ENCODE measurements at places on chromosomes 7 and 10.

- DNase-seq, result no peak
Measured at GRCh38 chr10:21650353-21650752, 116.3 kb downstream of the MLLT10 start.

- DNase-seq, result no peak
Measured at GRCh38 chr10:75013522-75013921, 97.9 kb upstream of the SAMD8 start.

- no peak for DNase-seq
Measured at GRCh38 chr10:86362586-86363183, 3.9 kb downstream of the GRID1 start.

GRCh38 chr10:33889371-33889770 lies 554.9 kb upstream of the NRP1 start:
- DNase-seq, result no peak

GRCh38 chr10:69359148-69359547 lies 57.6 kb downstream of the TACR2 start:
- no peak for DNase-seq

DNA sequence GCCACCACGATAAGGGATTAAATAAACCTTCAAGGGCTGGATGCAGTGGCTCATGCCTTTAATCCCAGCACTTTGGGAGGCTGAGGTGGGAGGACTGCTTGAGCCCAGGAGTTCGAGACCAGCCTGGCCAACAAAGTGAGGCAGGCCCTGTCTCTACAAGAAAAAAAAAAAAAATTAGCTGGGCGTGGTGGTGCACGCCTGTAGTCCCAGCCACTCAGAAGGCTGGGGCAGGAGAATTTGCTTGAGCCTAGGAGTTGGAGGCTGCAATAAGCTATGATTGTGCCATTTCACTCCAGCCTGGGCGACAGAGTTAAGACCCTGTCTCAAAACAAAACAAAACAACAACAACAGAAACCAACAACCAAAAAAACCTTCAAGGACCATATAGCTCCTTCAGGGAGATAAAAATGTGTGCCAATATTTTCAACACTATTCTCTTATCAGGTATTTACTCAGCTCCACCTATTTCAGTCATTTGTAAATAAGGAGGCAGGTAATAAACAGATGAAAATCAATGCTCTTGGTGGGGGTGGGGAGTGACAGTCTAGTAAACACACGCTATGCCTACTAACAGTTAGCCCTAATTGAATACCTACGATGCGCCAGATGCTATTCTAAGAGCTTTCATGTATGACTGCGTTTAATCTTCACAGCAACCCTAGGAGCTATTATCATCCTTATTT lies 13.2 kb downstream of the BAIAP2L1 start:
- no peak for DNase-seq

GRCh38 chr7:68604541-68604940 lies 993.7 kb upstream of the AUTS2 start:
- no peak for DNase-seq

DNA sequence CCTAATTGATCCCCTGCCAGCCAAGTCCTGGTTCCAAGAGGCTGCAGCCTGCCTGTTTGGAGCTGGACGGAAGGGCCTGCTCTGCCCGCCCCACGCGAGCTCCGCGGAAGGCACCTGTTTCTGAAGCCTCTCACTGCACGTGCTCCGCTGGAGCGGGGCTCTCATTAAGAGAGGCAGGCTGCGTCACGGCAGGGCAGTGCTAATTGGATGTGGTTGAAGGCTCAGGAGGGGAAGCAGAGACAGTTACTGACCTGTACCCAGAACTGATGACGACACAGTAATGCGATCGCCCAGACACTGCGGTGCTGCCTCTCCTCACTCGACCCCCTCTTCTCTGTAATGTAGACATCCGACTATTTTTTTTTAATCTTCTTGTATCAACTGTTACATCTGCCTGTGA lies 411.1 kb upstream of the MGMT start:
- no peak for DNase-seq

DNA sequence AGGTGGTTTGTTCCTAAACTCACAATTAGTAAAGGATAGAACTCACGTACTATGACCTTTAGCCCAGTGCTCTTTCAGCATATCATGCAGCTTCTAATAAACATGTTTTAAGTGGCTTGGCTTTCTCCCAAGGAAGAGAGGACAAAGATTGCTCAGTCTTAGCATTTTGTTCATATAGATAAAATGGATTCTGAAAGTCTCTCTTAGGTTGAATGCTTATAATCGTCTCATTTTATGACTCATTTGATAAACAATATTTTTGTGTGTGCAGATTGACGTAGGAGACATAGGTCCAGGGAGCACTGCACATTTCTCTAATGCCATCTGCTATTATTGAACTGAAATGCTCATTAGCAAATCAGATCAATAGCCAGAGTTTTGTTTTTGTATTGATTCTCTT lies 44.8 kb downstream of the GNAT3 start:
- DNase-seq, result no peak

DNA sequence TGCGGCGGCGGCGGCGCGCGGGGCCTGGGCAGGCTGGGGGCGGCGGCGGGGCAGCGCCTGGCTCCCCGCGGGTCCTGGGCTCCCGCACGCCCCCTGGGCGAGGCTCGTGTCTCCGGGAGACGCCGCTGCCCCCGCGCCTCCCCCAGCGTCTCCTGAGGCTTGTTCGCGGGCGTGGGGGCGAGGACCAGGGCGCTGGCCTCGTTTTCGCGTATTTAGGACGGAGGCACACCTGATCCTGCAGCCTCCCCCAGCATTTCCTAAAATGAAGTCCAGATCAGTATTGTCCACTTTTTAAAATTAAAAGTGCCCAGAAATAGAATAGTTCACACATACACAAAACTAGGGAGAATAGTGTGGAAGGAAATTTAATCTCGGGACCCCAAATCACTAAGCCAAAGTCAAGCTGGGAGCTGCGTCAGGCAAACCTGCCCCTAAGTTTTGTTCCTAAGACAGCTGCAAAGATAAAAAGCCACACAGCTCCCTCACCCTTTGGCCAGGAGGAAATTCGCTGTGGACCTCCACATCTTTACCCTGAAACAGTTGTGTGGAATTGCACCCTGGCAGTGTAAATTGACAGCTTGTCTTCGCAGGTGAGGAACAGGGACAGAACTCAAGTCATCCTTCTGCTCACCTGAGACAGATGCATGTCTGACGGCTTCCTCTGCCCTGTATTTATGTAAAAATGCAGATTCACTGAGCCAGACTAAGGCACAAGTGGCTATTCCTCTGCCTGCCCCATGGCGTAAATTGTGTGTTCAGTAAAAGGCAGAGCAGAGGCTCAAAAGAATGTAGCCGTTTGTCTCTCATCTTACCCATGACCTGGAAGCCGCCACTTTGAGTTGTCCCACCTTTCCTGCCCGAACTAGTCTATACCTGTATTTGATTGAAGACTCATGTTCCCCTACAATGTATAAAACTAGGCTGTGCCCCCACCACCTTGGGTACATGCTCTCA lies 740 bp downstream of the GALNT11 start:
- DNase-seq, result no peak

GRCh38 chr7:30842542-30843451 lies 68.9 kb upstream of the AQP1 start:
- no peak for DNase-seq

- DNase-seq, result no peak
Measured at GRCh38 chr7:46651070-46651469, 730.0 kb upstream of the IGFBP3 start.

GRCh38 chr7:1201916-1202315 lies 30.8 kb upstream of the UNCX start:
- no peak for DNase-seq

GRCh38 chr7:16428672-16429071 lies 7.3 kb upstream of the CRPPA start:
- no peak for DNase-seq

DNA sequence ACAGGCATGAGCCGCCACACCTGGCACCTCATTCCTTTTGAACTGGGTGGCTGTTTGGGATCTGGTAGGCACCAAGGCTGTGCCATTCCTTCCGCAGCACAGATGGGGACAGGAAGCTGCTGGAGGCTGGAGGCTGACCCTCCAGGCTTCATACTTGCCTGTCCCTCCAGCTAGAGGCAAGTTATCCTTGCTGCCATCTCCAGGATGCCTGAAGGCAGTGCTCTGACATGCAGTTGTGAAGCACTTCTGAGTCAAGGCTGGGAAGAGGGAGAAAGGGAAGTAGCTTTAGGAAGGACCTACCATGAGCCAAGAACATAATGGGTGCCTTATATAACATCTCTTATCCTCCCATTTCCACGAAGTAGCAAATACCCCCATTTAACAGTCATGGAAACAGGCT lies 9.5 kb downstream of the MARVELD1 start:
- no peak for DNase-seq

GRCh38 chr7:81339946-81340345 lies 421.1 kb upstream of the SEMA3C start:
- DNase-seq, result peak; percentile 13

GRCh38 chr7:116239434-116239833 lies 29.1 kb downstream of the TES start:
- DNase-seq, result no peak

GRCh38 chr10:98235846-98236245 lies 32.1 kb downstream of the LOXL4 start:
- DNase-seq, result no peak

GRCh38 chr10:62424026-62424425 lies 49.9 kb downstream of the ZNF365 start:
- no peak for DNase-seq

- no peak for DNase-seq
Measured at GRCh38 chr10:95327367-95327766, 36.6 kb upstream of the PDLIM1 start.

DNA sequence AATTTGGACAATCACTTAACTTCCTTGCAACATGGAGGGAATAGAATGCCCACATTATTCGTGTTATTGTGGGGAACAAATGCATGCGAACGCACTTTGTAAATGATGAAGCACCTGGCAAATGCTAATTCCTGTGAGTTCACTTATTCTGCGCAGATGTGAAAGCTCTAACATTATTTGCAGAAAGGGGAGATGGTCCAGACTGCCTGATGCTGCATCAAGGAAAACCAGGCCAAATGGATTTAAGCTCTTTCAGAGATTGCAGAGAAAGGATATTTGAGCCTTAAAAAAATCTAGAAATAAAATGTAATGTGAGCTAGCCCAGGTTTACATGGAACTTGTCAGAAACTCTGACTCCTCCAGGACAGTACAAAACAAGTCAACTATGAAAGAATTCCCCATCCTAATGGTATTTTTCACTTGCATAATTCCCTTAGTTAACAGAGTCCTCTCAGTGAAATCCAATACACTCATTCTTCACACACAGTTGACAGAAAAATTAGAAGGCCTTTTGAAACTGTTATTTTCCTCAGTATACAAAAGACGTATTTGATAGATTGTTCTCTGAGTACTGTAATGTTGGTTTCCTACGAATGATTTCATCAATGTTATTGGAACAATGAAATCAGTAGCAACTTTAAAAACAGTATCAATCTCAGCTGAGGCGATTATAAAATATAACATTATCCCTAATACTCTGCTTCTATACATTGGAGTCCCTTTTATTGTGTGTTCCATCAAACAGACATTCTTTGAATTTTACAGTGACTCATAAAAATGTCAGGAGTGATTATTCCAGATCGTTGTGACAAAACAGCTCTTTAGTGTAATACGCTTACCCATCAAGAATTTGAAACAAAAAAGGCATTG lies 136.3 kb upstream of the ANK3 start:
- DNase-seq, result no peak

DNA sequence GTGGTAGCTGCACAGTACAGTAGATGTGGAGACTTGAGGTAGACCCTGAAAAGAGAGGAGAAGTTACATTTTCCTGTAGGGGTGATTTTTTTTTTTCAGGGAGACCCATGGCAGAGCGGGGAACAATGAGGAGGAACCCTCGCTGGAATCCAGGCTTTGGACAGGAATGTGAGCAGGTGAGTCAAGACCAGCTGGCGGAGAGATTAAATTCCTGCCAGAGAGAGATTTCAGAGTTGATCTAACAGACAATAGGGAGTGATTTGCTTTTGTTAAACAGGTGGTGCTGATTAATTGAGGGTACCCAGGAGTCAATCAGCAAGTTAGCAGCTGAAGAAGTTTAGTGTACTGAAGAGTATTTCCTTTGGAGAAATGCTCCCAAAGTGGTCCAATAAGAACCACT lies 41.6 kb upstream of the MINDY3 start:
- no peak for DNase-seq

DNA sequence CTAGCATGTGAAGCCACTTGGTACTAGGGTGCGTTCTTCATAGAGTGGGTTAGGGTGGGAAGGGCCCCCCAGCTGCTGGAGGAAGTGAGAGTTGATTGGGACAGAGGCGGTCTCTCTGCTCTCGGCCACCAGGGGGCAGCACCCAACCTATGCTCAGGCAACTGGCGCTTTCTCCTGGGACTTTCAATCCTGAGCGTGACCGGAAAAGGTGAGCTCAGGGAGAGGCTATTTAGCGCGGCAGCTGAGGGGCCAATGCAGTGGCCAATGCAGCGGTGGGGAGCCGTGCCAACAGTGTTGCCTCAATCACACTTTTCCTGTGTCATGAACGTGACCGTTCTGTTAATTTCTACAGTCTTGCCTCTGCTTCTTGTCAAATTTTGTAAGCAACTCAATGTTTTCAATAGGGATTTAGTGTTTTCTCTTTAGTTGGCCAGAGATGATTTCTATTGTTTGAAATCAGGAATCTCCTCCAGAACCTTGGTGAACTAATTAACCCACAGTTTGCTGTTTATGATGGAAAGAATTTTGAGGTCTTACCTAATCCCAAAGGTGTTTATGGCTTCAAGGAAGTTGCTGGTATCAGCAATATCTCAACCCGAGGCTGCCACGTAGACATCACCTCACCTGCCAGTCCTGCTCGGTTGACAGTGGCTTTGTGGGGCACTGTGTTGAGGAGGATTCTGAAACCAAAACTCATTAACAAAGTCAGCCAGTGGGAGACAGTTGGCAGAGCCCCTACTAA lies 67.9 kb upstream of the PDZD8 start:
- DNase-seq, result peak; percentile 85

DNA sequence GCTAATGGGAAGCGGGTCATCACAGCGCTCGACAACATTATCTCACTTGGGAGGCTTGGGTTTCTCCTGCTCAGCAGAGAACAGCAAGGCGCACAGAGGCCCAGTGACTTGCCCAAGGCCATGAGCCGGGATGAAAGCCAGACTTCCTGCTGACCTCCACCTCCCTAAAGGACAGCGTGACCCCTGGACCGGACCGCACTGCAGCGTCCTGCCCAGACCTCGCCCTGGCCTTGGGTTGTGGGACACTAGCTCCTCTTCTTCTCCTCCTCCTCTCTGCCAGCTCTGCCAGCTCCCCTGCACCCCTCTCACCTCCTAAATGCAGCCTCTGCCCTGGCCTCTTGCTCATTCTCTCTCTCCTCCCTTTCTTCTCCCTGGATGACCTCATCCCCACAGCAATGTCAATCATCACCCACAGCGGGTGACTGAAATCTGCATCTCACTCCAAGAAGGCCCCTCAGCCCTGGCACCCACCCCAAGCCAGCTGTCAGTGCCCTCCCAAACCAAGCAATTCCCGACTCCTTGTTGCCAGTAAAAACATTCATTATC lies 19.4 kb downstream of the SPOCK2 start:
- no peak for DNase-seq

GRCh38 chr10:89644691-89644966 lies 413 bp downstream of the PANK1 start:
- DNase-seq, result no peak

- DNase-seq, result no peak
Measured at GRCh38 chr10:93267521-93267920, 193.8 kb downstream of the CYP26A1 start.
